Astrocyte of the cerebellum (primary cell): ENCODE measurements at places on chromosomes 7 and 10.

DNA sequence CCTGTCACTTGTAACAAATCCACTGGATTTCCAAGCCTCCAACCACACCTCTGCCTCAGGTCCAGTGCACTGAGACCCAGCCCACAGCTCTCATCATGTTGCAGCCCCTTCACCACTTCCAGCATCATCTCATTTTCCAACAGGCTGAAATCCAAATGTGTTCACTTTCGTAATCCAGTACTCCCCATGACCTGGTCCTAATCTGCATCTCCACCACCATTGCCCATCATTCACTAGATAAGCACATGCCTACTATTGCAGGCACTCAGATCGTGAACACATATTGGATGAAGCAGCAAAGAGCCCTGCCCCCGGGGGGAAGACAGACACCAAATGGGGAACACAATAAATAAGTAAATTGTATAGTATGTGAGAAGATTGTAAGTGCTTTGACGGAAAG, 76.1 kb upstream of the INSIG1 start:
- no peak for DNase-seq

DNA sequence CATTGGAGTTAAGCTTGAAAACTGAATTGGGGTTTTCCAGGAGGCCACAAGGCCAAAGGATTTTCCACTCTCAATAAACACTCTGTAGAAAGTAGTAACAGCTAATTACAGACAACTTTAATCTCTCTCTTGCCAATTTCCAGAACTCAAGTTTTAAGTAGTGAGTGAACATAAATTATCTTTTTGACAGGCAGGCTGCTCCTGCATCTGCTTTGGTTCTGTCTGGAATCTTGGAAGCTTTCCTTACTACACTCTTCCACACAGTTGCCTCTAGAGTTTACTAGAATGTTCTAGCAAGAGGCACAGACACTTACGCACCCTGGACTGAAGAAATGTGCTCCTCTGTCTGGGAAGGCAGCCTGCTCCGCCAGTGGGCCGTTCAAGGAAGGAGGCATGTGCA, 90.5 kb upstream of the WAC start:
- no peak for DNase-seq

GRCh38 chr10:4512671-4513240, 313.3 kb upstream of the AKR1E2 start:
- DNase-seq, result no peak

DNA sequence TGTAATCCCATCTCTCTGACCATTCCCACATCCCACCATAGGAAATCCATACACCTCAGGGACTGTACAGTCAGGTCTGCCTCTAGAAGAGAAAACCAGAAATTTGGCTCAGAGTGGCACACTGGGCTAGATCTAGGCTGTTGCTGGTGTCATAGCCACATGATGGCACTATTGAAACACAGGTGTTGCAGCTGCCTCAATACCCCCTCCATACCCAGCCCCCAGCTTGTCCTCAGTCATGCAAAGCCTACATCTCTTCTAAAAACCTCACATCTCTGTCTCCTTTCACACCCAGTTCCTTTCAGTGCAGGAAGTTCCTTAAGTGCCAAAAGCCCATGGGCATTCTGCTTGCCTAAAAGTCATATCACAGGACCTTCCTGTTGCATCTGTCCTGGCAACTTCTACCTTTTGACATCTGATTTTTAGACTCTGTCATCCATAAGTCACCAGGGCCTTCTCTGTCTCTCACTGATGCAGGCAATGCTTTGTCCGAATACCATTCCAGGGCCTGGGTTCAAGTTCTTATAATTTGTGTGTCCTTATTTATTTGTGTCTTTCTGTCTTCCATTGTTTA, 27.0 kb upstream of the HIBADH start:
- DNase-seq, result no peak

DNA sequence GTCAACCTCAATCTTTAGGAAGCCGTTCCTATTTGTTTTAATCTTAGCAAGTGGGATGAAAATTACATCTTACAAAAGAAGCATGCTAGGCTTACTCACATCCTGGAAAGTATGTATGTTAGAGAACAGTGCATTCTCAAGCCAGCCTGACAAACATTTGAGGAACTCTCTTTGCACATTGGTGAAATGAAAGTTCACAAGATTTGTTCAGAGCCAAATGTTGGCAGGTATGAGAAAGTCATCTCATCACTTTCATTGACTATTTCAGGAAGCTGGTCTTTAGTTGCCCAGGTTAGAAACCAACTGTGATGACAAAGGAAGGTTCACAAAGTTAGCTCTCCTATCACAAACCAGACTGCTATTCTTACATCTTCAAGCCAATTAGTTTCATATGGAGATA, 57.1 kb downstream of the ABCB1 start:
- no peak for DNase-seq

DNA sequence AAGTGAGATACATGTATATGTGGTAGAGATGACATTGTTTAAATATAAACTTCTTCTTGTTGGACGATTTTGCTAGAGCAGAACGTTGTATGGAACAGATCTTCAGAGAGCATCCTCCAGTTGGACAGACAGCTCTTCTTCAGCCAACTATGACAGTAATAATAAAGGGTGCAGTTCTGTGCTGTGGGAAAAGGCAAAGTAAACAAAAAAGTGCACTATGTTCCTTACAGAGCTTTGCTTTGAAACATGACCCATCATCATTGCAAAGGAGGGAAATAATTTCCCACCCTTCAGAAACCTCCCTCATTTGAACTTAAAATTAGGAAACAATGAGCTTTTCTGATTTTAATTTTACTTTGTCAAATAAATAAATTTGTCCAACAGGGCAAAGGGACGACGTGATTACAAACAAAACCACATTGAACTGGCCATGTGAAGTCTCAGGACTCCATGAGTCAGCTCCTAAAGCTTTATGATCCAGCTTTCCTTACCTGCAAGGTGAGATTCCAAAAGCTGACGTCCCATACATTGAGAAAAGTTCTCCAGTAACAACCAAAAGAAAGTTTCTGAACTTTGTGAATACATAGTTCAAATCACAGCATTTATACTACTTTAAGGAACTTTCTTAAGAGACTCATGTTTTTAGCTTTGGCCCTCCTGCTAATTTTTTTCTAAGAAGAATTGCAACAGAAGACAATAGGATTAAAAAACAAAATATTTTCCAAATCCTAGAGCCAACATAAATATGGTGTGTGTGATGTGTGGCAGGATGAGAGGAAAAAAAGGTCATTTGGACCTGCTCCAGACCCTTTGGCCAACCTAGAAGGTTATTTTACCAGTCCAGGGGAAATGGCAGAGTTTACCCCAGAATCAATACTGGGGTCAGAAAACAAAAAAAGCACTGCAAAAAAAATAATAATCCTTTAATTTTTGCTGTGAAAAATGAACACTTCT, 565.4 kb upstream of the NRP1 start:
- DNase-seq, result no peak

GRCh38 chr7:139104091-139104450, 5.4 kb downstream of the ZC3HAV1 start:
- DNase-seq, result no peak

- no peak for DNase-seq
Measured at GRCh38 chr10:116141855-116142254, 131.2 kb downstream of the GFRA1 start.

- no peak for DNase-seq
Measured at GRCh38 chr10:33199731-33200232, 134.7 kb downstream of the NRP1 start.

- DNase-seq, result peak; percentile 59
Measured at GRCh38 chr10:30013757-30014156, 45.6 kb downstream of the JCAD start.

DNA sequence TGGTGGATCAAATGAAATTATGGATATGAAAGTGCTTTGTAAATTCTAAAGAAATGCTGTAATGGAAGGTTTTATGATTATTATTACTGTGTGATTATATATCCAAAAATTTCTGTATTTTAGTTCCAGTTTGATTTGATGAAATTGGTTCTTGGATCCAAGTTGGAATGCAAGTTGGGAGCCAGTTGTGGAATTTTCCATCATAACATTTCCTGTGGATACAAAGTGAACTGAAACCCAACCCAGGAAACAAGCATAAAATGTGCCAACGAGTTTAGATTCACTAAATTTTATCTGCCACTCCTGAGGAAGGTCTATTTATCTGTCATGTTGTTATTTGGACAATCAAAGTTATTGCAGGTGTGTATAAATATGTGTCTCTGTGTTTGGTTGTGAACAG, 131.4 kb upstream of the MDFIC start:
- no peak for DNase-seq

DNA sequence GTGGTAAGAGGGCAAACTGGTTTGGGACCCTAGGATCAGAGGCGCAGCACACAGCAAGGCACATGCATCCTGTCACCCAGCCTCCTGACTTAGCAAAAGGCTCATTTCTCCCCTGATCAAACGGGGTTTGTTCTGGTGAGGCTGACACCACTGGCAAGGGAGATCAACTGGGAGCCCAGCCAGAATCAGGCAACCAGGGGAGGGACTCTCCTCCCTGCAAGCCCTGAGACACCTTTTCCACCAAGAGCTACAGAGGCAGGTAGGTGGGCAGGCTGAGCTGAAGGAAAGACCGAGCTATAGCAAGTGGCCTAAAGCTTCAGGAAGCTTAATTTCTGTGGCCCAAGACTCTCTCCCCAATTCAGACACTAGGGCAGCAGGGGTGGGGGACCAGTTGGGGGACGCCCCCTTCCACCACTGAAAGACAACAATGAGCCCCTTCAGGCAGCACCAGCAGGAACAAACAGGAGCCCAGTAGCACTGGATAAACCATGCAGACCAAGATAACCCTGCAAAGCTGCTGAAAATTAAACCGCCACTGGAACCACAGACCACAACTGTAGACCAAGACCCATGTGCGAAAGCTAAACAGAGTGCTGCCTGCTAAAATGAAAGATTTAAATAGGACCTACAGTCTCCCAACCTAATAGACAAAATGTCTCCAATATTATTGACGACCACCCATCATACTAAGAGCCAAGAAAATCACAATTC, 27.1 kb upstream of the SAR1A start:
- no peak for DNase-seq

- no peak for DNase-seq
Measured at GRCh38 chr7:97006816-97007582, 1.6 kb downstream of the DLX6 start.

DNA sequence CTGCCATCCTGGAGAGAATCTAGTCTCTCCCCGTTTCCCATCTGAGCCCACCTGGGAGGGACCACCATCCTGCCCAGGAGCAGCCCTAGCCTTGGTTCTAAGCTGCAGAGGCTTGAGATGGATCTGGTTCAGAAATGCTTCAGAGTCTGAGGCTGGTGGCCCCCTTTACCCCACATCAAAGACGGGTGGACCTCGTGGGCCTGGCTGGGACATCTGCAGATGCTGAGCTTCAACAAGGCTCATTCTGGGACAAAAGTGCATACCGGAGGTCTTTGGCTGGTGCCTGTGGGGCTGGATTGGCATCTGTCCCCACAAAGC, 4.9 kb upstream of the IRF5 start:
- DNase-seq, result no peak

DNA sequence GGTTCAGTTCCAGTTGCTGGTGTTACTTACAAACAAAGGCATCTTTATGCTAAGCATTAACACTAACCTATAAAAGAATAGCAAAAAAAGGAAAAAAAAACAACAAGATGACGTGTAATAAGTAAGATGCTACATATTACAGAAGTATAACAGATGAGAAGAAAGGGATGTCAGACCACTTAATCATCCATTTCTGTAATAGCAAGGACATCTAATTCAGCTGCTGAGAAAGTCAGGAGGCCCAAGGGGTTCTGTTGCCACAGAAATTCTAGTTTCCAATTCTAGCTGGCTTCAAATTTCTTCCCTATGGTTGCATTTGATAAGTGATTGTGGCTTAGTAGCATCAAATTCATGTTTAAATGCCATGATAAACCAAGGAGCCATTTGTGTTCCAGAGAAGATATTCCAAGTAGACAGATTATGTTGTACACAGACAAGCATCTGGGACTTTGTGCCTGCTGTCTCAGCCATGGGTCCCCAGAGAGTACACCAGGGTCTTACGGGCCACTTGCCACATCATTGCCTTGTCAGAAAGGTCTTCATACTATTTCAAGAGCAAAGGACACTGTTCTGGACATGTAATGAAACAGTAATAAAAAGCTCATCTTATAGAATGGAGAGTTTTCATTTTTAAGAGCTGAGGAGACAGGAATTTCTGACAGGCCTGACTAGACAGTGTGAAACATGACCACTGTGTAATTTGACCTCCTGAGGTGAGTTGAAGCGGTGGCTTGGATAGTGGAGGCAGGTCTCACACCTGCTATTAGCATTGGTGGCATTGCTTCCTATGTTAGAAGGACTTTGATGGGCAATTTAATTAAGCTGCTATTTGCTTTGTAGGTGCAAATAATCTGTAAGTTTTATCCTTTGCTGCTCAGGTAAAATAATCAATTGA, 4.2 kb upstream of the ASB4 start:
- DNase-seq, result no peak

- no peak for DNase-seq
Measured at GRCh38 chr7:2985866-2986265, 57.8 kb downstream of the CARD11 start.

DNA sequence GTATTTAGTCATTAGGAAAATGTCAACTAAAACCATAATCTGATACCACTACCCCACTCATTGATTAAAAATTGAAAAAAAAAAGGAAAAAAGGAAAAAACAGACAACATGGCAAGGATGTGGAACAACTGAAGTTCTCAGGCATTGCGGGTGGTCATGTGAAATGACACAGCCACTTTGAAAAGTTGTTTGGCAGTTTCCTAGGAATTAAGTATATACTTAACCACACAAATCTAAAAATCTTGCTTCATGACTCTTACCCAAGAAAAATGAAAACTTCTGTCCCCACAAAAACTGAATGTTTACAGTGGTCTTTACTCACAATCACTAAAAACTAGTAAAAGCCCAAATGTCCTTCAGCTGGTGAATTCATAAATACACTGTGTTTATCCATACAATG, 254.5 kb downstream of the AHR start:
- no peak for DNase-seq

DNA sequence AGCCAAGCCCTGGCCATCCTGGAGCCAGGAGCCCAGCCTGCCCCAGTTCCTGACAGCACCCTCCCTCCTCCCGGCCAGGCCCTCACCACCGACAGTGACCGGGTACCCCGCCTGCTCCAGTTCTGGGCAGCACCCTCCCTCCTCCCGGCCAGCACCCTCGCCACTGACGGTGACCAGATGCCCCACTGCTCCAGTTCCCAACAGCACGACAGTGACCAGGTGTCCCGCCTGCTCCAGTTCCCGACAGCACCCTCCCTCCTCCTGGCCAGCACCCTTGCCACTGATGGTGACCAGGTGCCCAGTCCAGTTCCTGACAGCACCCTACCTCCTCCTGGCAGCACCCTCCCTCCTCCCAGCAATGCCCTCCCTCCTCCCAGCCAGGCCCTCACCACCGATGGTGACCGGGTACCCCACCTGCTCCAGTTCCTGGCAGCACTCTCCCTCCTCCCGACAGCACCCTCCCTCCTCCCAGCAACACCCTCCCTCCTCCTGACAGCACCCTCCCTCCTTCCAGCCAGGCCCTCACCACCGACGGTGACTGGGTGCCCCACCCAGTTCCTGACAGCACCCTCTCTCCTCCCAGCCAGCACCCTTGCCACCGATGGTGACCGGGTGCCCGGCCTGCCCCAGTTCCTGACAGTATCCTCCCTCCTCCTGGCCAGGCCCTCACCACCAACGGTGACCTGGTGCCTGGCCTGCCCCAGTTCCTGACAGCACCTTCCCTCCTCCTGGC, 40.3 kb downstream of the VIPR2 start:
- no peak for DNase-seq
